BJ (cell line): ENCODE measurements at places on chromosomes 6 and 20.

GRCh38 chr6:37982317-37982716, 162.8 kb downstream of the ZFAND3 start:
- no peak for DNase-seq

DNA sequence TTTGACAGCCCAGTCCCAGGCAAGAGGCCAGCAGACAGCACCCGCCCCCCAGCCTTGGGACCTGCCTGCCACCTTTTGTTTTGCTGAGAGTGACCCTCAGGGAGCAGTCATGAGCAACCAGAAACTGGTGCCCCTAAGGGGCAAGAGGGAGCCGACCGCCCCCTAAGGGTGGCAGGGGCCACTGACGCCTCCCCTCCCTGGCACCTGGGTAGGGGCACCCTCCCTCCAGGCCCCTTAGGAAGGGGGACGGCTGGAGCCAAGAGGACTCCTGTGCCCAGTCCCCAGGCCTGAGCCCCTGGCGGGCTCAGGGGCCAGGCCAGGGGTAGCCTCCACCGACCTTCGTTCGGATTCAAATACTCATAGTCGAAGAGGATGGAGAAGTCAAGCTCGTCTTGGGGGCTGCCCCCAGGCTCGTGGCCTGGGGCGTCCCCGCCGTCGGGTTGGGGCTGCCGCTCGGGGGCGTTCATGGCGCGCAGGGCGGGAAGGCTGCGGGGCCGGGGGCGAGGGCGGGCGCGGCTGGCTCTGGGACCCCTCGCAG, 417 bp downstream of the NFATC2 start:
- DNase-seq, result no peak

DNA sequence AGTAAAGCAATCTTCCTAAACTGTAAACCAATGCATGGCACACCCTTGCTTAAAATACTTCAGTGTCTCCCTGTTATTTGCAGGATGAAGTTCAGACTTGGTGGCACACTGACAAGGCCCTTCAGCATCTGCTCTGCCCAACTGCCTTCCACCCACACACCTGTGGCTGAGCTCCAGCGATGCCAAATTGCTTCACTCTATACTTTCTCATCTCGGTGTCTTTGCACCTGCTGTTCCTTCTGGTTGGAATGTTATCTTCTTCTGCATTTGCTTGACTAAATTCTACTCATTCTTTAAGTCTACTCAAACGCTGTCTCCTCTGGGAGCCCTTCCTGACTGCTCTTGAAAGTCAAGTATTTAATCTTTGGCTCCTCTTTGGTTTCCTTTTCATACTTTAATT, 100.1 kb upstream of the SUPT3H start:
- DNase-seq, result no peak

- no peak for DNase-seq
Measured at GRCh38 chr6:42915732-42916131, at the start of gene PTCRA. TSS of gene PTCRA (plus strand) at chr6:42916053. CDS start at chr6:42916070, 17 bp downstream.

DNA sequence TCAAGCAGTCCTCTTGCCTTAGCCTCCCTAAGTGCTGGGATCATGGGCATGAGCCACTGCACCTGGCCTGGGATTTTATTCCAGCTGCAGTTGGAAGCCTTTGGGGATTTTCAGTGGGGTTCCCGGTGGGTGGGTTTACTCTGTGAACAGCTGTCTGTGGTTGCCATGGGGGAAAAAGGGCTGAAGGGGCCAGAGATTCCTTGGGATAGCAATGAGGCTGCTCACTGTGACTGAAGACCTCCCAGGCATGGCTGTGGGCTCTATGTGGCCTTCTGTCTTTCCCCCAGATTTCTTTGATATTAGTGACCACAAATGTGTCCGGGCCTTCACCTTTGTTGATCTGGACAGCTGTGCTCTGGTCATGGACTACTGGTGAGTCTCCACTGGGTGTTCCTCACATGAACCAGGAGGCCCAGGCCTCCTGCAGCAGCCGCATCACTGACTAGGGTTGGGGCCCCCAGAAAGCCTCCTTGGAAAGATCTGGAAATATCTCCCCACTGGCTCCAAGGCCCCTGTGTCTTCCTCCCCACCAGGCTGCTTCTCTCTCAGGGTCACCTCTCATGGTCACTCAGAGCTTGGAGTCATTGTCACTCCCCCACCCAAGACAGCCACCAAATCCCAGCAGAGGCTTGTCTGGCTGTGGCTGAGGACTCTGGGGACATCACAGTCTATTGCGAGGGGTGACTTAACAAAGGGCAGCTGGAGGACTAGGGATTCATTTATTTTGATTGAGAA, 33.4 kb downstream of the EFCAB8 start:
- no peak for DNase-seq

GRCh38 chr6:14193524-14193923, 76.0 kb downstream of the CD83 start:
- no peak for DNase-seq

DNA sequence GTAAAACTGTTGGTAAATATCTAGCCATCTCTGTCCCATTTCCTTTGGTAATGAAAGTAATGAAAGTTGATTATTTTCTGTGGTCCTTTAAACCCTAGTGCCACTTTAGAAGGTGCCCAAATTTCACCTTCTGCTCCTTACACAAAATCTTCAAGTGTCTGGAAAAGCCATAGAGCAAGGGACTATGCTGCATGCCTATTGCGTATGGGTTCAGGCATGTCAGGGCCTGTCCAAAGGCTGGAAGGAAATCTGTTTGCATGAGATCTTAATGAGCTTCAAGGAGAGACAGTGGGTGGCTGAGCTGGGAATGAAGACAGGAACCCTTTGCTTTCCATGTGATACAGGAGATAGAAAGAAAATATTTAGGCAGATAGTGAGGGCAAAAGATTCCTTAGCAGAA, 66.6 kb upstream of the CCN6 start:
- DNase-seq, result no peak

DNA sequence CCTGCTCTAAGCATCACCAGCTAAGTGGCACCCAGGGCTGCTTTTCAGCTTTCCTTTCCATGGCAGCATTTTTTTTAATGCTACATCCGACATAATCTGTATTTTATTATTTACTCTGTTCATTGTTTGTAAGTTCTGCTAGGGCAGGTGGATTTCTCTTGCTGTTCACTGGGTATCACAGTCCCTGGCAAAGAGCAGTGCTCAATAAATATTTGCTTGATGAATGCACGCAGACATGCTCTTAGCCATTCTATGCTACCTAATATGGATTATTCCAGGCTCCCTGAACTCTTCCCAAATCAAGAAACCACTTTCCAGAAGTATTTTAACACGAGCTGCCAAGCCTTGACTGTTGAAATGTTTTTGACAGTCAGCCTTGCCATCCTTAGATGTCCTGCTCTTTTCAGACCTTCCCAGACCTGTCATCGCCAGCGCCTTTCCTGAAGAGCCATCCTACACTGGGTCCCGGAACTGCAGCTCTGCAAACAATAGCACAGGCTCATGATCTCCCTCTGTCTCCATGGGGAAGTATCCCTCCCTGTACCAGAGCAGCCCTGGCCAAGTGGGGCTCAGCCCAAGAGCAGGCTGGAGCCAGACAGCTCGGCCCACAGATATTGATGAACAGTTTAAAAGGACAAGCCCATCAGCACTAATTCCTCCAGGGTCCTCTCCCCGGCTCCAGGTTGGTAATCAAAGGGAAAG, 136.5 kb upstream of the CDH4 start:
- no peak for DNase-seq

DNA sequence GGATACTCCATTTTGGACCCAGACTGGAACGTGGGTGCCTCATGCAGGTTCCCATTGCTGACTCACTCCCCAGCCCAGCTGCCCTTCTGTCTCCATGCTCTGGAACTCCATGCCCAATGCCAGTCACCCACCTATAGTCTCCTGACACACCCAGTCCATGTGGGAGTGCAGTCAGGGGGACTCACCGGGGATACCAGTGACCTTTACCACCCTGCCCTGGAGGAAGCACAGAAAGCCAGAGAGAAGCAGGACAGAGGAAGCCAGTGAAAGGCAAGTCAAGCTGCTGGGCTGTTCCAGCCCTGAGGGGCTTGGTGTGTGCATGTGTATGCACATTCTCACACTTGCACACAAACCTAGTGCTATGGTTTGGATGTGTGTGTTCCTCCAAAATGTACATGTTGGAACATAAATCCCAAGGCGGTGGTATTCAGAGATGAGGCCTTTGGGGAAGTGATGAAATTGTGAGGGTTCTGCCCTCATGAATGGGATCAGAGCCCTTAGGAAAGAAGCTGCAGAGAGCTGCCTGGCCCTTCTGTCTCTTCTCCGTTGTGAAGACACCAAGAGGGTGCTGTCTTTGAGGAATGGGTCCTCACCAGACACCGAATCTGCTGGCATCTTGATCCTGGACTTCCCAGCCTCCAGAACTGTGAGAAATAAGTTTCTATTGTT, 121.4 kb upstream of the MAFB start:
- DNase-seq, result no peak

DNA sequence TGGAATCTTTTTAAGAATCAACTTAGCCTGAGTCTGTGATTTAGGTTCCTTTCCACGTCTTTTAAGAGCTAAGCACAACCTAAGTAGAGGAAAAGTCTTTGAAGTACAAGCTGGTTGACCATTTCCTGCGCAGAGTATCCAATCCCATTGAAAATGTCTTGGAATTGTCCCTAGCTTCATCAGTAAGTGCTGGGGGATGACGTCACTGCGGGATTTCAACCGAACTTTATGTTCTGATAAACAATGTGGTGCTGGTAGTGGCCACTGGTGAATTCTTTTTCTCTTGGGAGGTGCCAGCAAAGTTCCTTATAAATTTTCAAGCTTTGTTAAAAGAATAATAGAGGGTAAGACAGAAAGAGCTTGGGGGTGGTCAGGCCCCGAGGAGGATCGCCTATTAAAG, 69.2 kb downstream of the PDE7B start:
- DNase-seq, result no peak

DNA sequence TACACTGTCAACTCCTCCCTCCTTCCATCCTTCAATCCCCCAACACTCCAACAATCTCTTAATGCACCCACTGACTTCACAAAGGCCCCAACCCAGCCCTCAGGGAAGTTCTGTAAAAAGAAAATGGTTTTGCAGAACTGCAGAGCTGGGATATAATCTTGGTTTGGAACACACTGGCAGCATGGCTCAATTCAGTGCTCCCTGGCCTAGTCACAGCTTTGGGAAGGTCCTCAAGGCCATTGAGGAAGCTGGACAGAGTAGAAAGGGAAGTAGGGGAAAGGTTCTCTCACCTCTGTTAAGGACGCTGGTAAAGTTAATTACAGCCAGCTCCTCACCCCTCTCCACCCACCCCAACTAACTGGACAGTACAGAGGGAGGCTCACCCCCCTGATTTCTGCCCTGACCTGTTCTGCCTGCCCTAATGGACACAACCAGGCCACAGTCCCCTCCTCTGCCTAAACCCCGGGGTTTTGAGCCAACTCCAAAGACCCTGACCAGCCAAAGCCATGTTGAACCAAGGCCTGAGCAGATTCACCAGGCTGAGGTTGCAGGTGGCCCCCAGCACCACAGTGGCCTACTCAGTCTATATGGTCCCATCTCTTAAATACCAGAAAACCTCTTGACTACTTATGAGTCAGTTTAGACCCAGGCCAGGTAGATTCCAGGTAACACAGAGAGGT, 49.2 kb downstream of the MAFB start:
- DNase-seq, result no peak

GRCh38 chr6:148884461-148884860, 137.6 kb downstream of the UST start:
- DNase-seq, result no peak

DNA sequence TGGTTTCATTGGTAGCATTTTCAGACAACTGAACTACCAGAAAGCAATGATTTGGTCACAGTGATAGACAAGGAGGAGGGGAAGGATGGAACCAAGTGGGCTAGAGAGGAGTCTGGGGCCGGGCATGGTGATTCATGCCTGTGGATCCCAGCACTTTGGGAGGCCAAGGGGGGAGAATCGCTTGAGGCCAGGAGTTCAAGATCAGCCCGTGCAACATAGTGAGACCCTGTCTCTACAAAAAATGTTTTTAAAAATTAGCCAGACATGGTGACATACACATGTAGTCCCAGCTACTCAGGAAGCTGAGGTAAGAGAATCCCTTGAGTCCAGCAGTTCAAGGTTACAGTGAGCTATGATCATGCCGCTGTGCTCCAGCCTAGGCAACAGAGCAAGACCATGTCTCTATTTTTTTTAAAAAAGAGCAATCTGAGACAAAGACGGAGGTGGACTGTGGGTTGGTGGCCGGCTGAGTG, 70.6 kb downstream of the SYCP2L start:
- no peak for DNase-seq

- peak; percentile 88 for DNase-seq
Measured at GRCh38 chr6:11772109-11772825, 6.3 kb downstream of the ADTRP start.

- no peak for DNase-seq
Measured at GRCh38 chr6:148874698-148875293, 128.0 kb downstream of the UST start.

- peak; percentile 59 for DNase-seq
Measured at GRCh38 chr6:15927531-15928225, 201.2 kb upstream of the MYLIP start.

GRCh38 chr6:55014321-55015088, 159.8 kb upstream of the HCRTR2 start:
- DNase-seq, result no peak

- DNase-seq, result no peak
Measured at GRCh38 chr6:72758901-72759300, 137.0 kb downstream of the KCNQ5 start.

DNA sequence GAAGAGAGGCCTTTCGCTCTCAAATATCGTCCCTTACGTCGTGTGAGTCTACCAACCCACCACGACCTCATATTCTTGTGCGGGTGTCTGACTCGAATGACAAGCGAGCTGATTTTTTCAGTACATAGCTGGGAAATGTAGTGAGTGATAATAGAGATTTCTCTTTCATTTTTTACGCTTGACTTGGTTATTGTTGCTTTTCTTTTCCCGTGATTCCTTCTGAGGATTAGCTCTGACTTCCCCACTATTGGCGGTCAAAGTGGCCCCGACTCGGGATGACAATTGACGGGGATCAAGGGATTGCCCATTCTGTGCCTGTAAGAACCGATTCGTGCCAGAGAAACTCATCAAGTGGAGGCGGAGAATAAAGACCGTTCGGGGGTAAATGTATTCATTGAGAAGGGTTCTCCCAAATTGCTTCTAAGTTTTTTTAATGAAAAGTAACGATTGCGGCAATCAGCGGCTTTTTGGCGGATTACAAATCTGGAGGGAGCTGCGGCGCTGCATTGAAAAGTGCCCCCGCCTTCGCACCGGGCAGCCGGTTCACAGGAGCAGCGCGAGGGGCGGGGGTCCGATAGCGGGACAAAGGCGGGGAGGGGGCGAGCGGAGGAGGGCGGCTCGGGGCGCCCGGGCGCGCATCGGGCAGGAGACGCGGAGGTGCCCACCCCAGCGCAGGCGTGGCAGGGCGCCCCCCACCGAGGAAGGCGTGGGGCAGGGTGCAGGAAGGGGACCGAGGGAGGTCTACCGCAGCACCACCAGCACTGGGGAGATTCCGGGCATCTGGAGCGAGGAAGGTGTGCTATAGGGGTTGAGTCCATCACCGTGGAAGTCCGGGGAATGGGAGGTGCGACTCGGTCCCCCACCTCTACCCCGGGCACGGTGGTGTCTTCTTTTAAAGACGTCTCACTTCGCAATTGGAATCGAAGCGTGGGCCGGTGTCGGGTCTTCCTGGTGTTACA, 44.5 kb upstream of the OSTM1 start:
- DNase-seq, result no peak

DNA sequence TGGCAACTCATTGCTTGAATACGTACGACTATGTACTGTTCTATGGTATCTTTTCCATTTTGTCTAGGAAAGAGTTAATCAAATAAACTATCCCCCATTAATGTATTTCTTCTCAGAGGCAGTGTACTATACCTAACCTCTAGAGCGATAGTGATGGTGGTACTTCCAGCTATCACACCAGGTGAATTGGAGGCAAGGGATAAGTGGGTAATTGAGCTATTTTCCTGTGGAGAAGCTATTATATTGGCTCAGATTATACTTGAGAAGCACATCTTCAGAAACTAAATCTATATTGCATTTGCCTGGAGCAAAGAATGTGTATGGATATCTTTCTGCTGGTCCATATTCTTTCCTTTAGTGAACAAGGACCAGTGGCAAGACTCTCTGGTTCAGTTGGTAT, 430.7 kb upstream of the KHDRBS2 start:
- DNase-seq, result no peak
